ENCODE measurements at places on chromosomes 16 and 17.
A peak's percentile ranks its signal among the peaks of the same experiment; 100 is the strongest.

- peak; percentile 62 for DNase-seq
Observed at GRCh38 chr16:85491058-85491771, 121.9 kb upstream of the GSE1 start.

DNA sequence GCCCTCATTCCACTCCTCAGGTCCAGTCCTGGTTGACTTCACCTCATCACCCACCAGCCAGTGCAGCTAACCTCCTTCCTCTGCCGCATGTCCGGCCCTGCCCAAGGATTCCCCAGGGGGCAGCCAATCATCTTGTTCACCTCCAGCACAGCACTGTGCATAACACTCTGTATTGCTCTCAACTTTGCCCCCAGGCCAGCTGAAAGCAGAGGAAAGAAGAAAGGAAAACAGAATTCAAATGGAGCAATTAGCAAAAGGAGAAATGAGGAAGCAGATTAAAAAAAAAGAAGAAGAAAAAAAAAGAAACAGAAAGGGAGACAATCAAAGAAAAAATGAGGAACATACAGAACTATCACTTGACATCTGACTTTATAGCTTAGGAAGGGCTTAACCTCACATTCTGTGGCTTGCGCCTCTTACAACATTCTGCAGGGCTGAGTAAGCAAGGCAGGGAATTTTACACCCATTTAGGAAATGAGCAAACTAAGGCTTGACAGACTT is 26.1 kb downstream of the GAS7 start:
- no peak for DNase-seq

DNA sequence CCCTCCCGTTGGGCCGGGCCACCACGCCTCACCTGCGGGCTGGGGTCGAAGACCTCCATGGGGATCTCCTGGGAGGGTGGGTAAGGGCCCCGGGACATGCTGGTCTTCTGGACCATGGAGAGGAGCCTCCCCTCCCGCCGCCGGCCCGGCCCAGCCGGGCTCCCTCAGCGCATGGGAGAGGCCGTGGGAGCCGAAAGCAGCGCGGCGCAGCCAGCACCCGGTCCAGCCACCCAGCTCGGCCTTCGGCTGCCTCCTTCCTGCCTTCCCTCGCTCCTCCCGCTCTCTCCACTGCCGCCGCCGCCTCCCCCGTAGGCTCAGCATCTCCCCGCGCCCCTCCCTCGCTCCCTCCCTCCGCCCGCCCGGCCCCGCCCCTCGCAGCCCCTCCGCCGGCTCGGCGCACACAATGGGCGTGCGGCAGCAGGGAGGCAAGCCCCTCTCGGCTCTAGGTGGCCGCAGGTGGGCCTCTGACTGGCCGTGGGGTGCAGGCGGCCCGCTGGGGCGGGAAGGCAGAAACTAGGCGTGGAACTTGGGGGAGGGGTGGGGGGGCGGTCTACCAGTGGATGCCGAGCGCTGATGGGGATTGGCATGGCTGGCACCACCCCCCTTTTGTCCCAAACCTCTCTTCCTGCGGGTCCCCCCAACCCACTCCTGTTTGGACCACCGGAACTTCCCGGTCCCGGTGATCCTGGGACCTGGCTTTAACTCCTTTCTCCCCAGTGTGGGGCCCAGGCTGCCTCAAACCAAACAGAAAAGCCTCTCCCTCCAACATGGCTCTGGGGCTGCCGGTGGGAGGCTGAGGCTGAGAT is at the start of gene CACNB1:
Gene CACNB1 (minus strand): TSS at position 290 of the 806 bp plus-strand sequence. CDS start 174 bp downstream, at position 116.
- peak; percentile 85 for DNase-seq

DNA sequence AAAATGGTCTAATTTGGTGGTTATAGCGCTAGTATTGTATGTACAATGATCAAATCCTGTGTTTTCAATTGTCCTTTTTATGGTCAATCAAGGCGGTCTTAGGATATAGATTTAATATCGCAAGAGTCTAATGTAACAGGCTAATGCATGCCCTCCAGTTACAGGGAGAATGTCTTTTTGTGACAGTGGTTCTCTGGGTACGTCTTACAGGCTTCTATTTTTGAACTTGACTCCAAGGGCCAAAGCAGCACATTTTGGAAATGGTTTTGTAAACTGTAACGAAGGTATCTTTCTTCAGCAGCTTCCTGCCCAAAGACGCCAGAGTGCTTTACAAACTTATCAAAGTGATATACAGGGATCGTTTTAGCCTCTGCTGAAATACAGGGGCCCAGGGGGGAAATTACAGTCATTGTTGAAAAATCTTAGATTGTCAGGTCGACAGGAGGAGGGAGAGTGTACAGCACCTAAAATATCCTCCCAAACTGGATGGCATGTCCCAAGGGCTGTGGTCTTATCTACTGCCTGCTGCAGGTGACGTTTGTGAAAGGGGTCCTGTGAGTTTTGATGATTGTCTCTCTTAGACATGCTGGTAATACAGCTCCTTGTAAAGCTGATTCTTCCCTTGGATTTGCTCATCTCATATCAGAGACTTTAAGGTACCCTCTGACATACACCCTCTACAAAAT is 288.5 kb downstream of the CDH13 start:
- DNase-seq: no peak

DNA sequence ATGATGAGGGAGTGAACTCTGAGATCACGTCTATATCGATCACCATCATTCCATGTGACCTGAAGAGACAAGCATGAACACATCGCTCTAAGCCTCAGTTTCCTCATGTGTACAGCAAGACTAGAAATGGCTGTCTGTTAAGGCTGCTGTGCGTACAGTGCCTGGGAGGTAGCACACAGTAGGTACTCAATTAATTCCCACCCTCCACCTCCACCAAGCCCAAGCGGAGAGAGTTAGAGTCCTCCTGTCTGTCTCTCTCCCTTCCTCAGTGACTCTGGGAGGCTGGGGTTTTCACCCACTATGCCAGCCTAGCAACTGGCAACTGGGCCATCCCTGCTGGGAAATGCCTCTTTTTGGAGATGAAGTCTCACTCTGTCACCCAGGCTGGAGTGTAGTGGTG is 318.3 kb upstream of the CCL2 start:
- no peak for DNase-seq
